Astrocyte of the spinal cord (primary cell): ENCODE measurements at places on chromosomes 3 and 15.
A peak's percentile ranks its signal among the peaks of the same experiment; 100 is the strongest.

GRCh38 chr15:43135351-43135750 is 2.0 kb downstream of the TMEM62 start:
- DNase-seq: no peak

- no peak for DNase-seq
Measured at GRCh38 chr15:51341366-51342226, at the start of gene GLDN. Gene GLDN, plus strand, starts transcription at chr15:51341655. Its CDS starts 30 bp downstream, at chr15:51341685.

DNA sequence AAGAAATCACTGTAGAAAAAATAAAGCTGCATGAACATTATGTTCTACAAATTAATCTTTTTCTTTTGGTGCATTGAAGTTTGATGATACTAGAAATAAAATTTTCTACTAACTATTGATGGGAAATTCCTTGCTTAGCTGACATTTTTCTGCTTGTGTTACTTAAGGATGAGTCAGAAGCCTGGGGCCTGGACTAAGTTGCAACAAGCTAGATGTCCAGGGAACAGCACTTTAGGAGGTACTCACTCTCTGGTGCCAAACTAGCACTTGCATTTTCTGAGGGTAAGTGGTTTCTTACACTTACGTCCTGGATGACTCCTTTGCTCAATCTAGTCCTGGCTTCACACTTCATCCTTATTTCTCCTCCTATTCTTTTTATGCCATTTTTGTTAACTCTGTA is 945.1 kb downstream of the IGSF11 start:
- DNase-seq: peak; percentile 5

DNA sequence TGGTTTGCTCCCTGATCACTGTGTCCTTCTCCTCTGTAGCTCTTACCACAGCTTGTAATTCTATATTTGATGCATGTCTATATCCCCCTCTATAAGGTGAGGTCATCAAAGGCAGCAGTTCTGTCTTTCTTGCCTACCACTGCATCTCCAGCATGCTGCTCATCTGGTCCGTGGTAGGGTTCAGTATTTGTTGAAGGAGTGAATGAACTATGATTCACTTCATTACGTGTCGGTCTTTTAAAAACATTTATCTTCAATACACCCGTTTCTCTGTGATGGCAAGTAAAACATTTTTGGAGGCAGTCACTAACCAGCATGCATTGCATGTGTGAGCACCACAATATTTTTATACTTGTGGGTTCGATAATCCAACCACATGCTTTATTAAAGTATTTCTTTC is 27.6 kb downstream of the CHST14 start:
- peak; percentile 71 for DNase-seq

GRCh38 chr3:42067326-42067725 is 23.8 kb upstream of the TRAK1 start:
- DNase-seq: peak; percentile 82

DNA sequence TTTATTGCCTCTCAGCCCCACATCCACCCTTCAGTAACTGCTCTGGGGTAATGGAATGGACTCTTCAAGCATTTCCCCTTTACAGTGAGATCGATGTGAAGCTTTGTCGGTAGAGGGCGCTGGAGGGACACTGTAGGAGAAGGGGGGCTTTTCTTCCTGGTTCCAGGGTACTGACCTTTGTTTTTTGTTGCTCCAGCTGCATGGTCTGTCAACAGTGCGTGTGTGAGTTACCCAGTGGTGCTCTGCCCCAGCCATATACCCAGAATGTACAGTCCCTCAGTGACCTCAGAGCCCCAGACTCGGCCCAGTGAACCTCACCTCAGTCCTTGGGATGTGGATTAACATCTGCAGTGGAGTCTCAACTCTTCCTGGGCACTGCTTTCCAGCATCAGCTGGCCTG is 180.3 kb upstream of the TSC22D2 start:
- peak; percentile 70 for DNase-seq

DNA sequence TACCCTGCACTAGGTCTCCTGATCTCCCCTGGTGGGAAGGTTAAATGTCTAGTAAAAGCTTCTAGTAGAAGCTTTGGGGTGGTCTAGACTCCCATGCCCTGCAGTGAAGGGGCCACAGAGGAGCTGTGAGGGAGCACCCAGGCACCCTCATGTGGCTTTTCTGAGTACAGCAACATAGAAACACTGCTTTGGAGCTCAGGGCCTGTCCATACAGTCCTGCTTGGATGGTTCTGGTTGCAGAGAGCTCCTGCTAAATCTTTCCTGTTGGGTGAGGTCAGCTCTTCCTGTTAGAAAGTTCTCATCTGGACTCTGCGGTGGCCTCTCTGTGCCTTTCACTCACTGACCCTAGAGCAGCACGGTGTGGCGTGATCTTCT is 47.8 kb downstream of the GPD1L start:
- DNase-seq: no peak

GRCh38 chr3:131324923-131325322 is 56.7 kb upstream of the NUDT16 start:
- DNase-seq: peak; percentile 19

DNA sequence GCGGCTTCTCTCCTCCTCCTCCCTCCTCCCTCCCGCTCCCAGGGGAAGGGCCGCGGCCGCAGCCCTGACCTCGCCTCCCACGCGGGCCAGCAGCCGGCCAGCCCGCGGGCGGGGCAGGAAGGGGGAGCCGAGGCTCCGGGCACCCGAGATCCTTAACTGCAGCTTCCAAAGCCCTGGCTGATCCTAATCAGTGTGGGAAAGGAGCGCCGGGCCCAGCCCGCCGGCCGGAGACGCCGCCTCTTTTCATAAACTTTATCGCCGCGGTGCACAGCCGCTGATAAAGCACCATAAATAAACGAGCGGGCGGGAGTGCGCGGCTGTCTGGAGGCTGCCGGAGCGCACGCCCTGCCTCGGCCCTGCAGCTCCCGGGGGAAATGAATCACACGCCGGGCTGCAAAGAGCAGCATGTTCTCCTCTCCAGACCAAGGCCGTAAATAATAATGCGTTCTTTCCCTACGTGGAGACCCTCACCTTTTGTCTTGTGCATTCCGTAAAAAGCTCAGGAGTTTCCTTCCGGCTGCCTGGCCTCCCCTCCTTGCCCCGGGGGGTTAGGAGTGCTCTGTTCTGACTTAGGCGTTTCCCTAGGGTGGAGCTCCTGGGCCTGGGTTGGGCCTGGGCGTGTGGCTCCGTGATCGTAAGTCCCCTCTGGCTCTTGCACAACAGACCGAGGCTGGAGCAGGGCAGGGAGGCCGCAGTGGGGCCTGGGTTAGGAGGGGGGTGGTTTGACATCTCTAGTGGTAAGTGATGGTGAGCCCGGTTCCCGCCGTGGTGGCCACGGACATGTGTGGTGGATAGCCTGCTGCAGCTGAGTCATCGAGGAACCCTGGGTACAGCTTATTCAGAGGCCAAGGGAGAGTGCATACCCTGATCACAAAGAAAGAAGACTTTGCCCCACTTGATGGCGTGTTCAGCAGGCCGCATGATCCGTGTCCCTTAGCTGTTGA is 132.6 kb upstream of the HES1 start:
- DNase-seq: peak; percentile 97

DNA sequence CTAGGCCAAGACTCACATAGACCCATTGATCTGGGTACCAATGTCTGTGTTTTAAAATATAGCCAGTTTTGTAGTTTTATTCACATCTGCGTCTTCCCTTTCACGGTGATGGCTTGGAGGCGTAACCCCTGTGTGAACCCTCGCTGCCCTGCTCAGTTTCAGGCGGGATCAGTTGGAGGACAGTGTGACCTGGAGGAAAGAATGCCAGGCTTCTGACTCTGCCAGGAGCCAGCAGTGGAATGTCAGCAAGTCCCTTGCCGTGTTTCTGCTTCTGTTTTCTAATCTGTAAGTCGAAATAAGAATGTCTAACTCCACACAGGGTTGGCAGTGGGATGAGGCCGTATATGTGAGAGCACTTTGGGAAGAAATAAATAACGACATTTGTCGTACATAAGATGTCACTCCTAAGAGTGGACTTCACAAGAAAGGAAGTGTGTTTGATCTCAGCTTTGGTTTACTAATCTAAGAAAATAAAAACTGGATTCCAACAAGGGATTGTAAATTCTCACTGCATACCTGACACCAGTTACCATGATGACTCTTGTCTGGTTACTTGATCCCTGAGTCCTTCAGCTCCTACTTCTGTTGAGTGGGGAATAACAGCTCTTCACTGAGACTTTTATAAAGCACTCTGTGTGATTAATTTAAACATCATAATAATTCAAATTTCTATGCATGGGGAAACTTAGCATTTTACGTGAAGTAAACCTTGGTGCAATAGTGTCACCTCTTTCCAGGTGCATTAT is 6.3 kb upstream of the CA12 start:
- DNase-seq: no peak

GRCh38 chr3:132507657-132508056 is 89.4 kb upstream of the ACKR4 start:
- no peak for DNase-seq

DNA sequence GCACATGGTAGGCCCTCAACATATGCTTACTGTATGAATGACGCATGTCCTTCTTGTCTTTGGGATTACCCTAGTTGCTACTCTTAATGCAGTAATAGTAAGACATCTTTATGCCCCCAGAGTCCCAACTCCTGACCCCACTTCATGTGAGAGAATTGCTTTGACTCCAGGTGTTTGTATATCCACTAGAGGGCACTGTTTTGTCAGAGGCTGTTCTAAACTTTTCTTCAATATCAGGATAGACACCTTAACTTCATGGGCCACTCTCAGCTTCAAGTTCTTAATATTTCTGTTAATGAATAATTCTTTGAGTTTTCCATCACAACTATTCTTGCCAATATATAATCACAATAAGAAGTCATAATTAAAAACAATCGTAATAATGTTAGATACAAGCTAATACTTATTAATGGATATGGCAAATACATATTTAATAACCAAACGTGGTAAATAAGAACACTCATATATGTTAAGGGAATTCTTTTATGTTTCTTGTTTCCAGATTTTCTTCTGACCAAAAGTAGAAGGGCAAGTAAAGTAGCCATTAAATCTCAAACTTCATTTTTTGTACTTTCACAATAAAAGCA is 337.2 kb upstream of the DNAJC19 start:
- peak; percentile 46 for DNase-seq

- DNase-seq: no peak
Measured at GRCh38 chr15:23588268-23588667, 22.8 kb downstream of the MKRN3 start.

DNA sequence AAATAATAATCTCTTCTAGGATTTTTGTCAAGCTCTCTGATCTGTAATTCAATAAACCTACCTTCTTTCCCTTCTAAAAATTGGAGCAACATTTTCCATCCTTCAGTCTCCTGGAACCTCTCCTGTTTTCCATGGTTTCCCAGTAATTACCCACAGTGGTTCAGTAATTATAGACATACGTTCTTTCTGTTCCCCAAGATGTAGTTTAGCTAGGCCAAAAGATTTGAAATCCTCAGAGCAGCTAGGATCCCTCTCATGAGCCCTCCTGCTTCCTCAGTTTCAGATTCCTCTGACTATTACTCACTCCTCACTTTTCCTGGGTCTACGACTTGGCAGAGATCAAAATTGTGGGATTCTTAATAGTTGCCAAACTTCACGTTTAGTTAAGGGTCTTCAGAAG is 76.9 kb upstream of the IGSF10 start:
- peak; percentile 50 for DNase-seq

DNA sequence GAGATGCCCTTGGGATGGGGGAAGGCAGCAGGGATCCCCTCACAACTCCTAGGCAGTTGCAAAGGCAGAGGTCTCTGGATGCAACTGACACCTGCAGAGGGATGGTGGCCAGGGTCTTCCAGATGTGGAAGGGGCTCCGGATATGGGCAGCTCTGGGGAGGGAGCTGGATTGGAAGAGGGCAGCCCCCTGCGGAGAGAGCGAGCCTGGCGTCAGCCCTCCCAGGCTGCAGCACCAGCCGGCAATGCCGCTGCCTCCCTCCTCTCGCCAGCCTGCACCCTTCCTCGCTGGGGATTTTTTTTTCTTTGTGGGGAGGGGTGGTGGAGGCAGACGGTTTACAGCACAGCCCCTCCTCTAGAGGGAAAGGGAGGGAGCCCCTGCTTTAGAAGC is 1.6 kb downstream of the INSYN1 start:
- no peak for DNase-seq

GRCh38 chr3:96966181-96966929 is 152.0 kb downstream of the EPHA6 start:
- no peak for DNase-seq

DNA sequence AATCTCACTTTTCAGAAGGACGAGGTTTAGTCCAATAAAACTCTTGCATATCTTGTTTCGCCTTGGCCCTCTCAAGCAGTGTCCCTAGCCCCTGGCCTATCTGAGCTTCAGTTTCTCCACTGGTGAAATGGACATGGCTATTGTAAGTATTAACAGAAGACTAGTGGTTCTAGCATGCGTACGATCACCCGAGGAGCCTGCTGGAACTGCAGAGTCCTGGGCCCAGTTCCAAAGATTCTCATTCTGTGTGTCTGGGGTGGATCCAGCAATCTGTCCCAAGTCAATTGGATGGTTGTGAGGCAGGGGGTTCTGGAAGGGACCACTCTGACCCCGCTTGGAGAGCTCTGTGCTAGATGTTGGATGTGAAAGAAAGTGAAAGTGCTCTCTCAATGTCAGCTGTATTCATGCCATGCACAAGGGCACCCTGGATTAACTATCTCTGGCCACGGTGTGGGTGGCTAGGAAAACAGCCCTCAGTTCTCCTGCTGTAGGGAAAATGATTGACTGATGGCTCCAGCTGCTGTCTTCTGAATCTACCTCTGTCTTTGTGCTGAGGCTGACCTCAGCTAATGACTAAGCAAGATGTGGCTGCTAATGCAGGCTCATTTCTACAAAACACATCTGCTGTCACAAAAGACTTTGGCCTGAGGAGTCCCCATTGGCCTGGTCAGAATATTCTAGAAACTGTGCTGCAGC is 1.9 kb upstream of the PLA1A start:
- DNase-seq: peak; percentile 24

DNA sequence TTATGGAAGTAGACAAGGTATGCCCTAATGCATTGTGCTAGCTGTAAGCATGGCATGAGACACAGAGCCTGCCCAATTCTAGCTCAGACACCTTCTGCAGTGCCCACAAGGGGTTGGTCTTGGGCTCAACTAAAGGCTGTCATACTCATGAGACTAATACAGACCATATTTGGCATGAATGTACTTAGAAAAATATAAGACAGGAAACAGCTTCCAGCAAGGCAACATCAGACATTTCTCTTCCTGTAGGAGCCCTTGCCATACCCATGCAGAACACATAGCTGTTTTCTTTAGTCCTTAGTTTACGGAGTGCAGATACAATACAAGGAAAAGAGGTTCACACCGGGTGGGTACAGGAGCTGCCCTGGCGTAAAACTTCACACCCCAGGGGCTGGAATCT is 30.5 kb upstream of the NR1I2 start:
- peak; percentile 15 for DNase-seq

DNA sequence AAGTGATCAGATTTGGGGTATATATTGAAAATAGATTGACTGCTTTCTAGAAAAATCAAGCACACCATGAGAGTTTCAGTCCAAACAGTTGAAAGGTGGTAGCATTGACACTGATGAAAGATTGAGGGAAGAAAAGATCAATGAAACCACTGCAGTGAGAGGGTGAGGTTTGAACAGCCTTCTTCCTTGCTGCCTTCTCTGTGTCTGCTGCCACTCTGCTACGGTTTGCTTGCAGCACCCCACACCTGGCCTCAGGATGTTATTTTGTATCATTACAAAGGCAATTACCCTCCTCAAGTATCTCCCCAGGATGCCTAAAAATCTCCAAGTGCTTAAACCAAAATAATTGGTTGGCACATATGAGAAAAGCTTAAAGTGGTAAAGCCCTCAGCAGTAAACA is 683.6 kb upstream of the ARPP21 start:
- DNase-seq: no peak

- no peak for DNase-seq
Measured at GRCh38 chr15:64107337-64107736, 11.6 kb downstream of the SNX1 start.

GRCh38 chr3:156298014-156298413 is 177.6 kb downstream of the KCNAB1 start:
- no peak for DNase-seq

GRCh38 chr3:46380471-46381221 is 9.9 kb downstream of the CCR5 start:
- peak; percentile 21 for DNase-seq
